Left renal pelvis (tissue), 4 donors: ENCODE measurements at places on chromosomes 6 and 20. TPM values are rescaled to one million over a fixed set of nuclear protein-coding genes. Genes with fewer than 3 reads are reported as not detected.

Gene EIF6
- polyA plus RNA-seq: 82.7 TPM

Gene ZKSCAN4
- polyA plus RNA-seq: 10.6 TPM

Gene LST1
- polyA plus RNA-seq: 4.8 TPM

Gene SOX18
- 7.9 TPM for polyA plus RNA-seq

Gene PRR18
- polyA plus RNA-seq: 0.19 TPM

Gene VGLL2
- not detected for polyA plus RNA-seq

Gene ANKEF1
- 8.3 TPM for polyA plus RNA-seq

DNA sequence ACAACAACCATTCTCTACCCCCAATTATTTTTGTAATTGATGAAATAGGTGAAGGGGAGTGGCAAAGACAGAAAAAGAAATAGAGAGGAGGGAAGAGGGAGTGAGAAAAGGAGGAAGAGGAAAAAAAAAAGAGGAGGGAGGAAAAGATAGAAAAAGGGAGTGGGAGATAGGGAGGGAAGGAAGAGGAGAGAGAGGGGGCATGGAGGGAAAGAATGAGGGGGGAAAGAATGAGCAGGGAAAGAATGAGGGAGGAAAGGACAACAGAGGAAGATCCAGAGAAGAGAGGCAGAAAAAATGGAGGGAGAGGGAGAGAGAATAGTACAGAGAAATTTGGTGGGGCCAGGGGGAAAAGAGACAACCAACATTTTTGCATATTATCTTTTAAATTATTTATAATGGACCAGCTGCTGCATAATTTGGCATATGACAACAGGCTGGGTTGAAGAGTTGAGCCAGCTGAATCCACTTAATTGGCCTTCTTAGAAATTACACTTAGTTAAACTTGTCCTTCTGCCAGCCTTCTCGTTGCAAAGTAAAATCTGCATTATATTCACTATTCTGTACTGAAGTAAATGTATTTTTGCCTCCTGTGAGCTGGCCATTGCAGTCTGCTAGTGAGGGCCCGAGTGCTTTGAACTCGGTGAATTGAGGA lies 101.0 kb downstream of the ARHGAP18 start:
- no peak for DNase-seq

GRCh38 chr6:116381000-116381399 lies 10.3 kb downstream of the DSE start:
- no peak for DNase-seq

DNA sequence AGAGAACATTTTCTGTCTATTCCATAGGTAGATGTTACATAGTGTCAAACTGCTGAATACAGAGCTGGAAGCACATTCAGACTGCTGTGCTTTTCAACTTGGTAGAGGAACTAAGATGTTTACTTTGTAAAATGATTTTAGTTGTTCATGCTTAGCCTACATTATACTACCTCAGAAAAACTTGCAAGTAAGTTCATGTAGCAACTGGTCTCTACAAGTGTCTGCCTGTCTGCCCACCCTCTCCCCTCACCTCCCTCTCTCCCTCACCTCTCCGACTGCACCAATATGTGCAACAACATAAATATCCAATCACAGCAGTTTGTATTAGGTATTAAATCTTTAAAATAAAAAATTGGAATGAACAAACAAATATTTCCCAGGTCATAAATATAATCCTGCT lies 25.3 kb downstream of the ELOVL4 start:
- no peak for DNase-seq

GRCh38 chr20:59697068-59697467 lies 92.7 kb downstream of the PHACTR3 start:
- DNase-seq: no peak

DNA sequence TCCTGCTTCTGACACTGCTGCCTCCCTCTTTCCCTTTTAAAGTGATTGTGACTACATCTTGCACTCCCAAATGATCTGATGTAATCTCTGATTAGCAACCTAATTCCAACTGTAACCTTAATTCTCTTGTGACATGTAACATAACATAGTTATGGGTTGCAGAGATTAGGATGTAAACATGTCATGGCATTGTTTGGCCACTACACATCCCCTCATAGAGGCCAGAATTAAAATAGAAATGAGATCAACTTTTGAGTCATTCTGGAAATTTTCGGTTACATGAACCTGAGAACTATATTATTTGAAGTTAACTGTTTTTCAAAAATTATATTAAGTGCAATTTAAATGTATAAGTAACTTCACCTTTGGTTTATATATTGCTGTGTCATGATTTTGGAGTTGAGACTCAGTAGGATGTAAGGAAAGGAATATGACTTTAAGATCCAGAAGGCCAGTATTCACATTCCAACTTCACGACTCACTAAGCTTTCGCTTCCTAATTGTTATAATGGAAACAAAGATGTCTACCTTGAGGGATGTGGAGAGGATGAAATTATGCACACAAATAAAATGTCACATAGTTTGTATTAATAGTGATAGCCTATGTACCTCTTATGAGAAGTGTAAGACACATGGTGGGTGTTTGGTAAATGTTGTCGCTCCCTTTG lies 611.9 kb upstream of the MAP3K7 start:
- DNase-seq: no peak

DNA sequence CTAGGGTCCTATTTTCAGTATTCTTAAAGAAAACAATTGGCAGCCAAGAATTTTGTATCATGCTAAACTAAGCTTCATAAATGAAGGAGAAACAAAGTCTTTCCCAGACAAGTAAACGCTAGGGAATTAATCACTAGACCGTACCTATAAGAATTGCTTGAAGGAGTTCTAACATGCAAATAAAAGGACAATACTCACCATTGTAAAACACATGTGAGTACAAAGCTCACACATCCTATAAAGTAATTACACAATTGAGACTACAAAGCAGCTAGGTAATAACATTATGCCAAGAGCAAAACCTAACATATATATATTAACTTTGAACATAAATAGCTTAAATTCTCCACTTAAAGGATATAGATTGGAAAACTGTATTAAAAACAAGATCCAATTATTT lies 147.4 kb downstream of the FAM83B start:
- DNase-seq: no peak

- no peak for DNase-seq
These were observed 1.2 kb upstream of the ATAT1 start for GRCh38 chr6:30625511-30625910.

DNA sequence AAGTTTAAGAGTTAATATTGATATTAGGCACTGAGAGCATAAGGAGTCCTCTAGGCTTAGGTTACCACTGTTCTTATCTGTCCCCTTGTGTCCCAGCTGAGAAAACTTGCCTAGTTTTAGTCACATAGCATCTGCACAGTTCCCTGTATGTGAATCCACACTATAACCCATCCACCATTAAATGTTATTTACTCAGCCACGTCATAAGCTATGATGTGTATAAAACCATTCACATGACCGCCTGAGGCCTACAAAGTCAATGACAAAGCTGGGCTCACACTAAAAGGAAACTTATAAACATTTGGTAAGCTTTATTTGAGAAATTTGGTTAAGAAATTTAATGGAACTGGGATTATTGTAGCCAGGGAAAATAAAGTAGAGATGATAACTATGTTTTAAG lies 59.2 kb upstream of the TFAP2D start:
- DNase-seq: no peak

DNA sequence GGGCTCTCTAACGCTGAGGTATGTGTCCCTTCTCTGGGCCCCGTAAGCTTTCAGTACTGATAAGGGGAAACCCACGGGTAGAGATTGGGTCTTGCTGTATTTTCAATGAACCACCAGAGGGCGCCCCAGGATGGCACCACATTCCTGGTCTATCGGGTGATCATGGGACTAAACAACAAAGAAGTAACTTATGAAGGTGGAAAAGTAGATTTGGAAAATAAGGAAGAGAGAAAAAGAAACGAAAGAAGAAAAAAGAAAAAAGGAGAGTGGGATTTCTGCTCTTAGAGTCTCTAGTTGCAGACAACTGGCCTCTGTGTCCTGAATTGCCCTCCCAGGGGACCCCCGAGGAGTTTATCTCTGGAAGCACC lies 93.8 kb downstream of the GMPR start:
- DNase-seq: peak; percentile 58

GRCh38 chr6:36241728-36242127 lies 28.1 kb upstream of the PNPLA1 start:
- no peak for DNase-seq
